NCI-H226 (cell line): ENCODE measurements at places on chromosomes 7 and 10.

DNA sequence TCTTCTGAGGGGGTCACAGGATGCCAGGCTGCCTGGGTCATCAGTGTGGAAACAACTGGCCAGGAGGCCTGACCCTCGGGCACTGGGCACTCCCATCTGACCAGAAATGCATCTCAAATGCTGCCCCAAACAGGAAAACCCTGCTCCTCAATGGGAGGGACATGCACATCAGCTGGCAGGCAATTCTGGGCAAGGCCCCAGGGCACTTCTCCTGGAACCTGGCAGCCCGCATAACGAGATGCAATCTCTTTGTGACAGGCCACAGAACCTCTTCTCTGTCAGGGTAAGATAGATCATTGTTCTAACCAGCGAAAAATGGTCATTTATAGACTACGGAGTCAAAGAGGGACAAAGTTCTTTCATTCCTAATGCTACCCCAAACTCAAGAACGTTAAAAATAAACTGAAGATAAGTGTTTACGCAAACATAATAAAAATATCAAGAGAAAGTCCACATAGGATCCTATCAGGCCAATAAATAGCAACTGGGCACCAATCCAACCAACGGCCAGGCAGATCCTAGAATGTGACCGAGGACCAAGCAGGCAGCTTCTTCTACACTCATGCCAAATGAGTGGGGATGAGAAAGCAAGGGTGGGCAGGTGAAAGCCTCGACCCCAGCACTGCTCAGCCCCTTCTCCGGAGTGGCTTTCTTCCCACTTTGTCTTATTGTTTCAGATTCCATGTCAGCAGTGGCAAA is 212.3 kb downstream of the TCERG1L start:
- no peak for DNase-seq

DNA sequence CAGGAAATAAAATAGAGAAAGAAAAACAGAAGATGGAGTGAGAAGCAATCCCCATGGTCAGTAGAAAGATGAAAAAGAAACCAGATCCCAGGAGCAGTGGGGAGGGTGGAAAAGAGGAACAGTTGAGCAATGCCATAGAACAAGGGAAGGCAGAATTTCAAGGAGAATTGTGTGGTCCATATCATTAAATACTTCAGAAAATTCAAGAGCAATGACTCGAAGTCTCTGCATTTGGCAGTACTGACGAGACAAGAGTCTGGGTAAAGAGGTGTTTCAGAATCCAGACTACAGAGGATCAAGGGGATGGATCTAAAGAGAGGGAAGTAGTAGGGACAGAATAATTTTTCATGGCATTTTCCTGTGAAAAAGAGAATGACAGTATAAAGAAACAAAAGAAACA is 512.6 kb downstream of the PHTF2 start:
- no peak for DNase-seq

DNA sequence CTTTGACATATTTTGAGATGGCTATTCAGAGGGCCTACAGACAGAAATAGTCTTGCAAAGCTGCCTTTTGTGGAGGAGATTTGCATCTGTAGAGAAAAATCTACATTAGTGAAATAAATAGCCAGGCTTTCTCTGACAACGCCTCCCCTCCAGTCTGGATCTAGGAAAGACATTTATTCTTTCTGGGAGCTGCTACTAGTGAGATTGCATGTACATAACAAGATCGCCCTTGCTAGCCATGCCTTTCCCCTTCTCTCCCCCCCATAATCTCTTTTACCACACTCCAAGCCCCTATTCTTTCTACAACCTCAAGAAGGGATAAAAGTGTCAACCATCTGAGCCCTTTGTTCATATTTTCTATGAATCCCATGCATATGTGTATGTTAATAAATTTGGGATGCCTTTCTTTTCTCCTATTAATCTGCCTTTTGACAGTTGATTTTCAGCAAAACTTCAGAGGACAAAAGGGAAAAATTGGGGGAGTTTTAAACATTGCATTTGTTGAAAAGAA is 194.2 kb downstream of the SNX13 start:
- DNase-seq, result no peak

DNA sequence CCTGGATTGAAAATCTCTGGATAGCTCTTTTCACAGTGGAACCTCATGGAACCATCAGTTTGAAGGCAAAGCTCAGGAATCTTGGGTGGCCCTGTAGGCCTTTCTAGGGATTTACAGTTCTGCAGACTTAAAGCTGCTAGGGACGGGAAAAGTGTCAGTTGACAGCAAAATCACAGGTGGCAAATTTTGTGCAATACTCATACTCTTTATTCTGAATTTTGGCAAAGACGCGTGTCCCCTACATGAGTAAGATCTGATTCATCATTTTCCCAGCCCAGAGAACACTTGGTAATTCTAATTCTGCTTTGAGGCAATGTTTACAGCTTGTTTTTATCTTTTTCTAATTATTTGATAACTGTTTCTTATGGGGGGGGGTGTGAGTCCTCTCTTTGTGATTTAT is 3.6 kb downstream of the LRRC17 start:
- DNase-seq, result no peak

DNA sequence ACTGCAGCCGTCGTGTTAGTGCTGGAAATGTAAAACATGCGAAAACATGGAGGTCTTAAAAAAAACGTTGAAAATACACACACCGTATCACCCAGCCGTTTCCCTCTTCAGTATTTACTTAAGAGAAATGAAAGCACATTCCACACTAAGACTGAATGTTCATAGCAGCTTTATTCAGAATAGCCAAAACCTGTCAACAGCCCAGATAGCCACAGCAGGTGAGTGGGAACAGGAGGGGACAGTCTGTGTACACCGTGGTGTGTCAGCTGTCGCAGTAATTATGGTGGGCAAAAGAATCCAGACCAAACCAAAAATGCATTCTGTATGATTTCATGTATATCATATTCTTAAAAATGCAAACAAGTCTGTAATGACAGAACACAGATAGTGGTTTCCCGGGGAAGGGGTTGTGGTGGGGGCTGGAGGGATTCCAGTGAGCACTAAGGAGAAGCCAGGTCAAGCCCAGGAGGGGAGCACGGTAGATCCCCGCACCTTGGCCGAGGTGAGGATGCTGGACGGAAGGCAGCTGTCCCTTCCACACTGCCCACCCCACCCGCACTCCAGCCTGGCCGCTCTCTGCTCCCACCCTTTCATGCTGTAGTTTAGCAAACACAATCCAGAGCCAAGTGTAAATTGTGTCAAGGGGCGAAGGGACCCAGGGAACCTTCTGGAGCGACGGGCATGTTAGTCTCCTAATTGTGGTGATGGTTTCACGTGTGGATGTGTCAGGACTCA is 123.6 kb downstream of the NKX6-2 start:
- DNase-seq, result no peak

DNA sequence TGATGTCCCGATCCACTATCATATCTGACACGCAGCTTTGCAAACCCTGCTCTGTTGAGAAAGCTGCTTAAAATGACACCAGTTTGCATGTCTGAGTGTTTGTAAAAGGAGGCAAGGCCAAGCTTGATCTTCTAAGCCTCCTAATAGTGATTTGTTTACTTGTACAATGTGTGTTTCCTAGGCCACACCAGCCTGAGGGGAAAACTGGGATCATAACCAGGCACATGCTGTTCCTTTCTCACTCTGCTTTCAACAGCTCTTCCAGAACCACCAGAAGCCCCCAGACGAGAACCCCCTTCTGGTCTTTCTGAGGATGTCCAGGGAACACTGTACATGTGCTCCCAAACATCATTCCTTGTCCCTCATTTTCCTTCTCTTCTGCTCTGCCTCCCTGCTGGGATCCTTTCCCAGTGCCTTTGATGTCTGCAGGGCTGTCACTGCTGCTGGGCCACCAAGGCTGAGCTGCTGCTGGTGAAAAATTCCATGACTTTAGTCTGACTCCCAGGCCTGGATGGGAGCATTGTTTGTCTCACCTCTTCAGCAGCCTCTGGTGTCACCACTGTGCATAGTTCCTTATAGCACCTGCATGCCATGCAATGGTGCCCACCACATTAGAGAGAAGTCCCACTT is 4.0 kb upstream of the LGI1 start:
- DNase-seq, result no peak

- DNase-seq, result no peak
Observed at GRCh38 chr7:47454069-47454973, 127.6 kb downstream of the TNS3 start.

GRCh38 chr7:33157781-33158180 is 28.4 kb downstream of the BBS9 start:
- no peak for DNase-seq

- no peak for DNase-seq
Observed at GRCh38 chr7:3191548-3191947, 109.5 kb upstream of the SDK1 start.

GRCh38 chr10:127280446-127280845 is 84.1 kb upstream of the INSYN2A start:
- DNase-seq, result no peak

- DNase-seq, result no peak
Observed at GRCh38 chr10:129027906-129028305, 439.1 kb upstream of the MGMT start.

- DNase-seq, result peak; percentile 35
Observed at GRCh38 chr10:109934958-109935793, 11.9 kb upstream of the XPNPEP1 start.

DNA sequence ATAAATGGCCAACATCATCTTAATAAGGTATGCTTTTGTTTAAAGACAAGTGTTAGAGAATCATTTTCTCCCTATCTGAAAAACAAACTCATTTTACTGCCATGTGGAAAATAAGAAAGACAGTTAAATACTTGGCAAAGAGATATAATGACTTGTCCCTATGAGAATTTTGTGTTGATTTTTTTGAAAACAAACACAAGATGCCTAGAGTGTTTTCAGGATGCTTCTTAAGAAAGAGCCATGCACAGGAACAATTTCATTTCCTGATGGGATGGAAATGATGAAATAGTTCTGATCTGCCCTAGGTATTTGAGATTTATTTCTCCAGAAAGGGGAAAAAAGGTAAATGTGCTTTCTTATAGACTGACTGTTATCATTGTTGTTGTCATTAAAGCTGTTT is 237.5 kb upstream of the GNAI1 start:
- no peak for DNase-seq

DNA sequence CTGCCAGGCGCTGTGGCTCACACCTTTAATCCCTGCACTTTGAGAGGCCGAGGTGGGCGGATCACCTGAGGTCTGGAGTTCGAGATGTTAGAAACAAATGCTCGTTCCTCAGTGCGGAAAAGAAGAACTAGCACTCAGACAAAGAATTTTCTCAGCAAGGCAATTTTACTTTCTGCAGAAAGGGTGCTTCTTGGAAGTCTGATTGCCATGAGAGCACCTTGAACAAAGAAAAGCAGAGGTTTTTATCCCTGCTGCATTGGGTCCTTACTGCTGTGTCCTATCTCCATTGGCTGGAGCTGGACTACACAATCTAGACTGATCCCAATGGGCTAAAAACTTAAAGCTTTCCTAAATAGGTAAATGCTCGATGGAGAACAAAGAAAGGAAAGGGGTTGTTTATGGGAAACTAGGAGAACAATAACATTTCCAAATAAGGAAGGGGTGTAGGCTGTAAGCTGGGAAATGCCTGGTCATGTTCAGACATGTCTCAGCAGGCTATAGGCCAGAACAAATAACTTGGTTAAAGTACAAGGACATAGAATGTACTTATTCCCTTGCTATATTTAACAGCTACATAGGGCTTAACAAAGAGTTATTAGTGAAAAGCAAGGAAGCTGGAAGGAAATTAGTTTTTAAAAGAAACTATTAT is 26.1 kb upstream of the ACTR3B start:
- no peak for DNase-seq

DNA sequence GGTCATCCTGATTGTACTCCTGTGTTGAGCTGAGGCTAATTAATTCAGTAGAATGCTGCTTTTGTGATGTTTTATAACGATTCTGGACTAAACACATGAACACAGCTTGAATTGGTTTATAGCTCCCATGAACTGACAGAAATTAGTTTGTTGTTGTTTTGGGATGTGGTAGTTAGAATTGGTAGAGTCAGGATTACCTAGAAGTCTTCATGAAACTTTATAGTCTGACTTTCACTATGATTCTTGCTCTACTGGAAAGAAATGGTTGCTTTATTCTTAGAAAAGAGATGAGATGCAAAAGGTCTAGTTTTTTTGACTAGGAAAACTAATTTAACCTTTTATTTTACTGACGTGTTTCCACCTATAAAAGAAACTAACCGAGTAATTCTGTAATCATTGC is 23.4 kb upstream of the TRUB1 start:
- DNase-seq, result no peak

GRCh38 chr10:60534761-60535389 is 145.2 kb upstream of the ANK3 start:
- DNase-seq, result no peak

GRCh38 chr10:131938681-131939080 is 37.9 kb downstream of the PPP2R2D start:
- no peak for DNase-seq

GRCh38 chr10:26746061-26746460 is 48.6 kb downstream of the PDSS1 start:
- DNase-seq, result no peak

DNA sequence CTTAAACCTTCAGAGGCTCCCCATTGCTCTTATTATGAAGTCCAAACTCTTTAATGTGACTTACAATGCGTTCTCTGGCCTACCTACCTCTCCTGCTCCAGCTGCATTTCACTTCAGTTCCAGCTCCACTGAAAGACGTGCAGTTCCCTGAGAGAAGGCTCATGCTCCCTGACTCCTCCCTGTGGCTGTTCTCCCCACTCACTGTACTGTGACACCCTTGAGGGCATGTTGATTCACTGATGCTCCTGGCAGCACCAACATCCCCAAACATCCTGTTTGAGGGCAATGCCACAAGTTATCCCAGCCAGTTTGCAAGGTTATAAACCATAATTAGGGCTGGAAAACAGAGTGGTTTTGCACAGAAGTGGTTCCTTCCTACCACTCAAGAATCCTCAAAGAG is 111.2 kb downstream of the LSM5 start:
- DNase-seq, result no peak

DNA sequence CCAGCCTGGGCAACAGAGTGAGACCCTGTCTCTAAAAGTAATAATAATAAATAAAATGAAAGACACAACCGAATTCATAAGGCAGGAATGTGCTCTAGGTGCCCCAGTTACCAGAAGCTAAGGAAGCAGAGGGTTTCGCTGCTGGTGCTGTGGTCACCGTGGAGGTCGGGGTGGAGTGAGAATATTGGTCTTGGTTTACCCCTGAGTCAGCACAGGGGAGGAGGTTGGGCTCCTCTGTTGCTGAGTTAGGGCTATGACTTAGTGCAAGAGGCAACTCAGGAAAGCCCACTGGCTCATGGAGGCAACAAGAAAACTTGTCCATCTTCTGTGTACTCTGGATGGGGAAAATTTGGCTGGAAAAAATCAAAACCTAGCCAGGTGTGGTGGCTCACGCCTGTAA is 117.1 kb downstream of the MYL10 start:
- DNase-seq, result no peak

DNA sequence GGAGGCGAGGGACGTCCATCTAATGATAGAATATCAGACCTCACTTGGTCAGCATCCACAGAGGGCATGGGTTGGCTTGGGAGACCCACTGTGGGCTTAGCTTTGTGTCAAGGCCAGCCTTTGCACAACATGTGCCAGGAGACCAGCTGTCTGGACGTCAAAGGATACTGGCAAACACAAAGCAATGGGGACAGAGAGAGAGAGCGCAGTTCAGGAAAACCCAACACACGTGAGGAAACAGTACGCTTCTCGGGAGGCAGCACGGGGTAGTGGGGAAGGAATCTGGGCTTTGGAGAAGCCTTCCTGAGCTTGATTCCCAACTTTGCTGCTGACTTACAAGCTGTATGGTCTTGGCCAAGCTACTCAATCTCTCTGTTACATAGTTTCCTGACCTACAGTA is 14.7 kb downstream of the PRLHR start:
- no peak for DNase-seq

- no peak for DNase-seq
Observed at GRCh38 chr7:2856388-2857169, 12.5 kb upstream of the GNA12 start.

GRCh38 chr10:75233444-75234016 is 2.2 kb downstream of the COMTD1 start:
- DNase-seq, result no peak
